ENCODE measurements at places on chromosomes 2 and 18.

GRCh38 chr2:159065313-159065712, 96.9 kb downstream of the TANC1 start:
- DNase-seq, result no peak

GRCh38 chr2:149375801-149376361, 45.5 kb downstream of the LYPD6 start:
- peak; percentile 16 for DNase-seq

GRCh38 chr2:44895061-44895460, 46.4 kb upstream of the SIX3 start:
- no peak for DNase-seq

DNA sequence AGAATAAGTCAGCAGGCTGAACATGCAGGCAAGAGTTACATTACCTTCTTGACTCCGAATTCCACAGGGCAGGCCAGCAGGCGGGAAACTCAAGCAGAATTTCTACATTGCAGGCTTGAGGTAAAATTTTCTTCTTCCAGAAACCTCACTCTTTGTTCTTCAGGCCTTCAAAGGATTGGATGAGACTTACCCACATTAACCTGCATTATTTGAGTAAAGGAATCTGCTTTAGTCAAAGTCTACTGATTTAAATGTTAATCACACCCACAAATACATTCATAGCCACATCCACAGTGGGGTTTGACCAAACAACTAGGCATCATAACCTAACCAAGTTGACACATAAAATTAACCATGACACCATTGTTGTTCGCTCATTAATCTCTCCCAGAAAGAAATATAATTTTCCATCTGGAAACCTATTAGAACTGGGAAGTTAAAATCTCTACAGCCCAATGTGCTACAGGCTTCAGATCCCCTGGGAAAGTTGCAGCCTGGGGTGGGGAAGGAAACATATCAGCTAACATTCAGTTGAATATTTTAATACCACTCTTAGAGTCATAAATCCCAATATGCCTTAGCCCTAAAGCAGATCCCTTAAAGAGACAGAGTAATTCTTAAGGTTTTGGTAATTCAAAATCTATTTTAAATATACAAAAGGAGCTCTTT, 468.2 kb upstream of the TNP1 start:
- DNase-seq, result no peak

DNA sequence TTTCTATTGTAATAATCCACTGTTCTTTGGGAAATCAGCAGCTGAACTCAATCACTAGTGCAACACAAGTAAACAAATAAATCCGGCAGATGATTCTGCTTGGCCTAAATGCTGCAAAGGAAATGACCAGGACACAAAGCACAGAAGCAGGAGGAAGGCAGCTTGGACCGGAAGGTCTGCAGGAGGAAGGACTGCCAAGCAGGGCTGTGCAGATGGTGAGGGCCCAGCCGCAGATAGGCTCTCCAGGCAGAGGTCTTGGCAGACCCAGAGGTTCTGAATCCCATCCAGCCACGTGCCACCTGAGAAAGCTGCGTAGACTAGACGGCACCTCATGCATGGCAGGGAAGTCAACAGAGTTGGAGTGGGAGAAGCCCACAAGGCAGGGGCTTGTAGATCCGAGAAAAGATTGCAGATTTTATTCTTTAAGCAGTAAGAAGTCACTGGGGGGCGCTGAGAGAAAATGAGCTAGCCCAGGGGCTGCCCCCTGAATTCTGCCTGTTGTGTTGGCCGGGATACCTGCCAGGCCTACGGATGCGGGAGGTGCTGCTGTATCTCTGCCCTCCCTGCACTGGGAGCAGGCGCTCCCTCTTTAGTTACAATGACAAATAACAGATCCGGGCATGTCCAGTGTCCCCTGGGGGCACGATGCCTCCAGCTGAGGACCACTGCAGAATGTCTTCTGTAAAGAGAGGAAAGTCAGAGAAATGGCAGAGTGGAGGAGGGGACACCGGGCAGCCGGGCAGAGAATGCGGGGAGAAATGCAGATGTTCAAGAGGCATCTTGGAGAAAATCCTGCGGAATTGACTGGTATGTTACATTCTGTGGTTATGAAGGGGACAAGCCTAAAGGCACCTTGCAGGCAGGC, 153.5 kb downstream of the PXDN start:
- DNase-seq, result peak; percentile 71

DNA sequence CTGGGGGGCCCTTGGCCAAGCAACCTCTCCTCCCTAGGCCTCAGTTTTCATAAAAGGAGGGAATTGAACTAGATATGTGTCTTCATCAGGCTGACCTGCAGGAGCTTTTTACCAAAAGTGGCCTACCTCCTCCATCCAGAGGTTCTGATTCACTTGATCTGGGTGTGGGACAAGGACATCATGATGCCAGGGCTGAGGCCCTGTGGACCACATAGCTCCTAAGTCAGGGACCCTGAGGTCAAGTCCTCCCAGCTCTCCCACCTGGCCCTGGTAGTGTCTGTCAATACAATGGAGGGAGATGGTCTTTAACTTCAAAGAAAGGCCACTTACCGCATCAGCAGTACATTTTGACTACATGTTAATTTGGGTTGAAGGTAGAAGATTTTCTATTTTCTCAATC, 10.4 kb downstream of the IL1RN start:
- DNase-seq, result no peak

- no peak for DNase-seq
These were observed 60.7 kb downstream of the INPP4A start for GRCh38 chr2:98505311-98505808.

- no peak for DNase-seq
These were observed 59.8 kb downstream of the INHBB start for GRCh38 chr2:120405759-120406099.

GRCh38 chr2:212814941-212815340, 276.3 kb upstream of the ERBB4 start:
- peak; percentile 26 for DNase-seq

- peak; percentile 76 for DNase-seq
These were observed 9.6 kb downstream of the DCDC2C start for GRCh38 chr2:3712831-3713503.

DNA sequence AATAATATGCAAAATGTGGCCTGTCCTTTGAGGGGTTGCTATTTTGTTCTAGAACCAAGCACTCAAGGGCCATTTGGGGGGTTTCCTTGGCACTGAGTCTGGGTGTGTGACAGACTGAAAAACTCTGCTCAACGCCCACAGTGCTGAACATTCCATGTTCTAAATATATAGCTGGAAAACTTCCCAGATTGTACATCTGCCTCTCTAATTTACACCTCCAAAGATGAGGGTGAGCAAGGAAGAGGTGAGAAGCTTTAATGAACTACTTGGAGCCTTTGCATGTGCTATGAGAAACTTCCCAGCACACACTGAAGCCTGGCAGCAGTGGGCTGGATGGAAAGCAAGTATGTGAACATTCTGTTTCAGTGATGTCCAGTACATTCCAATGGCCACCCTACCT, 296.7 kb upstream of the KCNH7 start:
- no peak for DNase-seq

DNA sequence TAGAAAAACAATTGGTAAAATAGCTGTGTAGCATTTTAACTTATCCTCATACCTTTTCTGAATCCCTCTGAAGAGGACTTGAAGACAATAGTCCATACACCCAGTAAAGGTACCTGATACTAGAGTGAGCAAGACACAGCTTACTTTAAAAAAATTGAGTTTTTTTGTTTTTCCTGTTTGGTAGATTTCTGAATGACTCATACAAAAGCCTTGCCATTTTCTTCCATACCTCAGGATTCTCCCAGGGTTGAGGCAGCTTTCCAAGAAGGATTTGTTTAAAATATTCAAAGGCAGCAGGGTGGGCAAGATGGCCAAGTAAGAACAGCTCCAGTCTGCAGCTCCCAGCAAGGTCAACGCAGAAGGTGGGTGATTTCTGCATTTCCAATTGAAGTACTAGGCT, 551.0 kb upstream of the LRATD1 start:
- no peak for DNase-seq

DNA sequence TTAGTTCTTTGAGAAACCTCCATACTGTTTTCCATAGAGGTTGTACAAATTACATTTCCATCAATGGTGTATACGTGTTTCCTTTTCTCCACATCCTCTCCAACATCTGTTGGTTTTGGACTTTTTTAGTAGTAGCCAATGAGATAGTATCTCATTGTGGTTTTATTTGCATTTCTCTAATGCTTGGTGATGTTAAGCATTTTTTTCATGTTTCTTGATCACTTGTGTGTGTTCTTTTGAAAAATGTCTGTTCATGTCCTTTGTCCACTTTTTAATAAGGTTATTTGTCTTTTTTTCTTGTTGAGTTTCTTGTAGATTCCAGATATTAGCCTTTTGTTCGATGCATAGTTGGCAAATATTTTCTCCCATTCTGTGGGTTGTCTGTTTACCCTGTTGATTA, 392.3 kb upstream of the ZEB2 start:
- DNase-seq, result no peak

GRCh38 chr2:2586068-2586776, 255.1 kb upstream of the MYT1L start:
- no peak for DNase-seq

GRCh38 chr2:9269295-9269694, 62.7 kb downstream of the ASAP2 start:
- no peak for DNase-seq

- no peak for DNase-seq
These were observed 78.6 kb downstream of the RFTN2 start for GRCh38 chr2:197596766-197597165.

DNA sequence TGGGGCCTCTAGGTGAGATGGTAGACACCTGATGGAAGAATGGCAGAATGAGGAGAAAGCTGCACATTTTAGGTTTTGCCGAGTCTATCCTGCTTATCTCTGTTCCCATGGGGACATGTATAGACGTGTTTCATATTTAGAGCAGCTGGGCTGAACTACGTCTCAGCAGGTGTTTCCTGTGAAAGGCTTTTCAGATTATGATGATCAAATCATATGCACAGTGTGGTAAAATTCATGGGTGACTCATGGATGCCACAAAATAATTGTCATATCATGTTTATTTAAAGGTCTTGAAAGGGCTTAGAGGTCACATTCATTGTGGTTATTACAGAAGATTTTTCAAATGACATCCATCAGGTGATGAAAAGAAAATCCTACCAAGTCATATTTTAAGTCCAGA, 90.5 kb downstream of the ICOS start:
- DNase-seq, result no peak

DNA sequence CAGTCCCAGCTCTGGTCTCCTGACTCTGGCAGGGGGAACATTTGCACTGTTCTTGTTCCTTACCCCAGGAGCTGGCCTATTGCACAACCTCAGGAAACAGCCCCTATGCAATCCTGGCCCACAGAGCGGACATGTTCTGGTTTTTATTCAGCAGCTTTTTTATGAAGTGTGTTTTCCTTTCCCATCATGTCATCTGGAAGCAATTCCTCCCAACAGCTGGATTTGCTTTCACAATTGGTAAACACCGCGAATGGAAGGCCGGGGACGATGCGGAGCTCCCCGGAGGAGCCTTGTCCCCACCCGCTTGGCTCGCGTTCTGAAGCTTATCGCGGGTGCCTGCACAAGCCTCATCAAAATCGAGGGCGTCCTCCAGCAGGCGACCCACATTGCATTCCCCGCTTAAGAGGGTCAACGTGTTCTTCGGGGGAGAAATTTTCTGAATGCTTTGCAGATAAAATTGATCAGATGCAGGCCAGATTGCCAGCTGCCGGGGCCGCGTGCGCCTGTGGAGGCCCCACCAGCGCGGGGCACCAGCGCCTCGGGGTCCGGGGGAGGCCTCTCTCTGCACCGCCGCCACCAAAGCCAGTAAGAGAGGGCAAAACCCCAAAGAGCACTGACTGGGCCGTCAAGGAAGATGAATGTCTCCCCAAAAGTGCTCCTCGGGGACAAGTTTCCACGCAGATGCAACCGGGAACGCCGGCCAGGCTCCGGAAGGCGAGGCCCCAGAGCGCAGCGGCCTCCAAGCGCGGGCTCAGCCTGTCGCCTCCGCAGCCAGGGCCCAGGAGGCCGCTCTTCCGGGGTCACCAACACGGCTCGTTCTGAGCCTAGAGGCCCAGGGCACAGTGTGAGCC, 60.3 kb upstream of the SP3 start:
- DNase-seq, result peak; percentile 96

GRCh38 chr18:74528913-74529312, 5.4 kb upstream of the CNDP1 start:
- no peak for DNase-seq

DNA sequence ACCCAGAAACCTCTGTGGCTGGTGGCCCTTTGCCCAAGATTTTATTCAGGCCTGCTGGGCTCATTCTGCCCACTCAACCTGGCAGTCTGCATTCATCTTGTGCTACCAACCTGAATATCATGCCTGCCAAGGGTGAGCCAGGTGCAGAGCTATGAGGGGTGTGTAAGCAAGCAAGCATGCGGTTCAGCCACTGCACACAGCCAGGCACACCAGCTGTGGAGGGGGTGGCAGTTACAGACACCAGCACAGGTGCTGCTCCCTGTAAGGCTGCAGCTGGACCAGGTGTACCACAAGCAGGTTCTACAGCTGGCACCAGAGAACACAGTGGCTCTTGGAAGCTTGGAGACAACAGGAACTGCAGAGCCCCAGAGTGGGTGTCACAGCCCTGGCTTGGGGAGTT, 633.2 kb downstream of the FBXO15 start:
- DNase-seq, result no peak

- DNase-seq, result no peak
These were observed 585 bp downstream of the PNKD start for GRCh38 chr2:218270721-218271486.

GRCh38 chr18:74796841-74797576, 199.3 kb downstream of the ZNF407 start:
- DNase-seq, result peak; percentile 91

- no peak for DNase-seq
These were observed 650.6 kb downstream of the SLC4A3 start for GRCh38 chr2:220278022-220278421.

- no peak for DNase-seq
These were observed 155.8 kb downstream of the ALPK2 start for GRCh38 chr18:58473071-58473470.

DNA sequence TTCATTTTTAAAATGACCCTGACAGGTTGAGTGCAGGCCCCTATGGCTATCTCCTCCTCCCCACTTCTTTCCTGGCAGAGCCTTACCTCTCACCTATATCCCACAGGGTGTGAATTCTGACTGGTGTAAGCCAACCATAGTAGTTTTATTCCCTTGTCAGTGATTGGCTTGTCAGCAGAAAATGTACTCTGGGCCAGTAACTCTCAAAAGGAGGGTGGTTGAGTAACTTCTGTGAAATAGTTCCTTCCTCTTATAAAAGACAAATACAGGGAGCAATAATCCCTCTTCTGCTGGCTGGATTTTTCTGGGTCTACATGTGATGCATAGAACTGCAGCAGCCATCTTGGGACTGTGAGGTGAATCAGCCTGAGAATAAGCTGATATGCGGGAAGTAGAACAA, 83.4 kb downstream of the RAPH1 start:
- no peak for DNase-seq
